ENCODE measurements at places on chromosomes 6 and 20.
A peak's percentile ranks its signal among the peaks of the same experiment; 100 is the strongest.

GRCh38 chr20:15630360-15630759, 942.9 kb downstream of the KIF16B start:
- DNase-seq: no peak

GRCh38 chr6:19399406-19399805, 437.8 kb upstream of the ID4 start:
- no peak for DNase-seq

DNA sequence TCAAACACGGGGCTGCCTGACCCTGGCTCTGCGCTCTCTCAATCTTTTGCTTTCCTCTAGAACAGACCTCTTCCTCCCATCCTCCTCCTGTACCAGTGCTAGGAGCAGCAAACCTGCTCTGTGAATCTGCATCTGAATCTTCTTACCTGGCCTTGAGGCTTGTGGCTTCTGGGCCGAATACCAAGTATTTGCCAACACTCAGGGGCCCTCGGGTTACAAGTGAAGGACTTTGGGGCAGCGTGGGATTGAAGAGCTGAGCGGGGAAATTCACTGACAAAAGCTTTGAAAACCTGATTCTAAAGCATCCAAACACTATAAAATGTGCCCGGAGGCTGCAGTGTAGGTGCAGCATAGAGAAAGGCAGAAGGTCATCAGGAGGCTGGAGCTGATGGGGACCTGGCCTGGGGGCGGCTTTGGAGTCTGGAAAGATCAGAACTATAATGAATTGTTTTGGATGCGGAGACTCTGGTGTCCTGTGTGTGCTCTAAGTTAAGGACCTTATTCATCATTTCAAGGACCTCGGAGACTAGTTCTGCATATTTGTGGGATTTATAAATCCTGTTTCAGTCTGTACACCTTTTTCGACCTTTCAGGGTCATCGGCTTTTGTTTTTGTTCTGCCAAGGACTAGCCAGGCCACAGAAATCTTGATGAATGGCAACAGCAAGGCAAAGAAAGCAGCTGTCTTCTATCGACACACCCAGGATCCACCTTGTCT, 16.4 kb upstream of the IGF2R start:
- no peak for DNase-seq

GRCh38 chr6:142731611-142732010, 213.4 kb downstream of the HIVEP2 start:
- no peak for DNase-seq

DNA sequence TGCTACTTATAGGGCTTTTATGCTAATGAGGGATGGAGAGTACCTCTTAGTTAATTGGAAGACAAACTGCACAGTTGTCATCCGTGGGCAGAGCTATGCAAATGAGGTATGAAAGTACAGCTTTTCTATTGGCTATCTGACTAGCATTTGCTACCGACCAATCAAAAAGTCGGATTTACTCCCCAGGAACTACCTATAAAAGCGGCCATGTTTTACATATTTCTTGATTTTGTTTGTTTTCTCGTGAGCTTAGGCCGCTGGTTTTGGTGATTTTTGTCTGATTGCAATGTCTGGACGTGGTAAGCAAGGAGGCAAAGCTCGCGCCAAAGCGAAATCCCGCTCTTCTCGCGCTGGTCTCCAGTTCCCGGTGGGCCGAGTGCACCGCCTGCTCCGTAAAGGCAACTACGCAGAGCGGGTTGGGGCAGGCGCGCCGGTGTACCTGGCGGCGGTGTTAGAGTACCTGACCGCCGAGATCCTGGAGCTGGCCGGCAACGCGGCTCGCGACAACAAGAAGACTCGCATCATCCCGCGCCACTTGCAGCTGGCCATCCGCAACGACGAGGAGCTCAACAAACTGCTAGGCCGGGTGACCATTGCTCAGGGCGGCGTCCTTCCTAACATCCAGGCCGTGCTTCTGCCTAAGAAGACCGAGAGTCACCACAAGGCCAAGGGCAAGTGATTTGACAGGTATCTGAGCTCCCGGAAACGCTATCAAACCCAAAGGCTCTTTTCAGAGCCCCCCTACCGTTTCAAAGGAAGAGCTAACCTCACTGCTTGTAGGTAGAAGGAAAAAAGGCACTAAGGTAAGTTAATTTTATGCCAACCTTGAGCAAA, 36.9 kb downstream of the HFE start:
- DNase-seq: peak; percentile 99

GRCh38 chr6:125966569-125966968, 10.0 kb downstream of the HINT3 start:
- no peak for DNase-seq

GRCh38 chr6:39188571-39188970, 40.7 kb downstream of the KCNK5 start:
- DNase-seq: no peak

DNA sequence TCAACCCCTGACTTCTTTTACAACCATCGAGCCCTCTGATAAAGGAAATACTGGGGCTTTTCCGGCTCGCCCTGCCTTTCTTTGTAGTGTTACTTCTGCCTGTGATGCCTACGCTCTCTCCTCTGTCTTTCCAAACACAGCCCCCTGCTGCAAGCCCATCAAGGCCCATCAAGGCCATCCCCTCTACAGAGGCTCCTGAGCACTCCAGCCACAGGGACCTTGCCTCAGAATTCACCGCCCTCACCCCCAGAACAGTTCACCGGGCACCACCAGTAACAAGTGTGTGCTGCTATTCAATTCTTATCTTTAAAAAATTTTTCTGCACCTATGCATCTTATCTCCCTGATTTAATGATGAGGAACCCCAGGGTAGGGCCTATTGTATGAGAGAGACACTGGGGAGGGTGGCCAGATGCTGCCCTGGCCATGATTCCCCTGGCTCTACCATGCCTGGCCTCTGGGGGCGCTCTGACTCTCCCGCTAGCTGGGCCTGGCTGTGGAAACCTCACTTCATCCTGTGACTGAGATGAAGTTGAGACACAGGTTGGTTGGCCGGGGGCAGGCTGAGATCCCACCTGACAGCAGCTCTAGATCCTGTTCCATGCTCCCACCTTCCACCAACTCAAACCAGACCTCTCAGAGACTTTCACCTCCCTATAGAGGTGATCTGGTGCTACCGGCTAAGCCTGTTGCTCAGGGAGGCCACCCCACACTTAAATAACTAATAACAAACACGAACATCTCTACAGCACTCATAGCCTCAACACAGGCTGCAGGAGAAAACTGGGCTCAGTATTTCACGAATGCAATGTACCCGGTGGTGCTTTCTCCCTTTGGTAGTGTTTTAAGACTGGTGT, 19.2 kb upstream of the GLP1R start:
- no peak for DNase-seq

GRCh38 chr6:156790711-156791319, 13.6 kb downstream of the ARID1B start:
- no peak for DNase-seq

DNA sequence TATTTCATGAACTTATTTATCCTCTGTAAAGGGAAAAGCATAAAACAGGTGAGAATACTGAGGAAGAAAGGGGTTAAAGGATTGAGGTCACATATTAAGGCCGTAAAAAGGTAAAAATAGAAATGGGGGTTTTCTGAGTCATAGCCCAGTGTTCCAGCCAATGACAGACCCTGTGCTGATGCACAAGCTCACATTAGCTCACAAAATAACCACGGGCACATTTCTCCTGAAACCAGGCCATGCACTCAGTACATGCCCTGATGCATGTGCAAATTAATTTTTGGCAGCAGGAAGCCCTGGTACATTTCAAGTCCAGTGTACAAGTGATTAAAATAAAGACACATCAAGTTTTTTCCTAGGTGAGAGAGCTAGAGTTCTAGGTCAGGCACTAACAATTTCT, 194.4 kb downstream of the TMEM200A start:
- DNase-seq: no peak

DNA sequence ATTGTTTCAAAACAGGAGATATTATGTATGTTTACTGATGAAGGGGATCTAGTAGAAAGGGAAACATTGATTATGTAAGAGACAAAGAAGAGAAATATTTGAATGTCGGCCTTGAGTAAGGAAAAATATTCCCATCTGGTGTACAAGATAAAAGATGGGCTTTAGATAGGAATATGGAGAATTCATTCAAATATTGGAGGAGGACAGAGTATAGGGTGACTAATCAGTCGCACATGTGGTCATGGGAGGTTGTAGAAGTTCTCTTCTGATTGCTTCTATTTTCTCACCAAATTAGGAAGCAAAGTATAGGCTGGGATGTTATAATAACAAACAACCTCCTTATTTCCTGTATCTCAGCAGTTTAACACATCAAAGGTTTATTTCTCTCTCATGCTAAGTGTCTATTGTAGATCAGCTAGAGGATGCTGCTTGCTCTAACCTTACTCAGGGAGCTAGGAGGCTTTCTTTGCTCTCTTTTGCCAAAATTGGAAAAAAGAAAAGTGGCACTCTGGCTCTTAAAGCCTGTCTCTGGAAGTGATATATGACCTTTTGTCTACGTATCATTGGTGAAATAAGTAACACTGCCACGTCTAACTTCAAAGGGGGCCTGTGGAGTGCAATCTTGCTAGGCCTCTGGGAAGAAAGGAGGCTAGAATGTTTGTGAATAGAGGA, 1.2 kb upstream of the HDDC2 start:
- DNase-seq: no peak
